Chondrocyte (in vitro differentiated cells): ENCODE measurements at places on chromosomes 4 and X.

GRCh38 chr4:174216799-174217272, 66.6 kb downstream of the FBXO8 start:
- DNase-seq = peak; percentile 41

DNA sequence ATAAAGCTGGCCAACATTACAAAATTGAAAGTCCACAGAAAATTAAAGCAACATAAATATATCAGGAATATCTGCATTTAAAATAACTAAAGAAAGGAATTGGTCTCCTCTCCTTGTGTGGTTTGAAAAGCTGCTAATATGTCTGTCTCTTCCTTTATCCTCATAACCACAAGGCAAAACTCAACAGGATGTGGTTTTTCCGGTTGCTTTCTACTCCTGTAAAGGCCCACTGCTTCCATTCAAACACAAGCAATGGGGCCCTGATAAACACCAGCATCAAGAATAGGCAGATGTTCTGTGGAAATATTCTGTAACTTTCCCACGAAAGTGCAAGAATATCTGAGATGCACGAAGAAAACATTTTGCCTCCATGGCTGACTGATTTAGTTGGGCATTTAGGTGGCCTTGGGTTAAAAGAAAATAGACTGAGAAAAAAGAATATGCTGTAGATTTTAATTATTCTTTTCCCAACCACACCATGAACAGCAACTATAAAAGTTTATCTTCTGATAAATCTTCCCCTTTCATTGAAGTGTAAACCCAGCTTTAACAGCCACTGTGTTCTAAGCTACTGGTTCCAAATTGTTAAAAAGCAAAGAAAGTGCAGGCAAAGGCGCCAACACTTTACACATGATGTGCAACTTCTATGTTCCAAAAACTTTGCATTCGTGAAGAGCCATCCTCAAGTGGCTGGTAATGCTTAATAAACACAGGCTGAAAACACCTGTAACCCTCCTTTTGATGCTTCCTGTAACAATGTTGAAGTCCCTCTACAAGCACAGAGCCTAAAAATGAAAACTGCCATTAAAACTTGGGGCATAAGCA, 50.5 kb upstream of the NDST3 start:
- DNase-seq = no peak

DNA sequence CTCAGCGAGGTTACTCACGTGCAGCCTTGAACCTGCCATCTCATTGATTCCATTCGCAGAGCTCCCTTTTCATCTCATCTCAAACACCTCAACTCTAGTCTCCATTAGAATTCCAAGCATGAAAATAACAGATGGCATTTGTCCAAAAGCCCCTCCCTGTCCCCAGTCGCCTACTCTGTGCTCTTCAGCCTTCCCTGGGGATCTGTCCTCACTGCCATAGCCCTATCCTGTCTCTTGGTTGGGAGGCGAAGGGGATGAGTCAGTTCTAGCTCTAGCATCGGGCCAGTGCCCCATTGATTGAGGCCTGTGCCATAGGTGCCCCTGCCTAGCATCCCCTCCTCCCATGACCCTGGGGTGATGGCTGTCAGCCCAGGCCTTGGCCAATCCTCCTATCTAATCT, 134.0 kb upstream of the PJA1 start:
- no peak for DNase-seq

- no peak for DNase-seq
These were observed 513 bp downstream of the NHSL2 start for GRCh38 chrX:71910986-71911730.

DNA sequence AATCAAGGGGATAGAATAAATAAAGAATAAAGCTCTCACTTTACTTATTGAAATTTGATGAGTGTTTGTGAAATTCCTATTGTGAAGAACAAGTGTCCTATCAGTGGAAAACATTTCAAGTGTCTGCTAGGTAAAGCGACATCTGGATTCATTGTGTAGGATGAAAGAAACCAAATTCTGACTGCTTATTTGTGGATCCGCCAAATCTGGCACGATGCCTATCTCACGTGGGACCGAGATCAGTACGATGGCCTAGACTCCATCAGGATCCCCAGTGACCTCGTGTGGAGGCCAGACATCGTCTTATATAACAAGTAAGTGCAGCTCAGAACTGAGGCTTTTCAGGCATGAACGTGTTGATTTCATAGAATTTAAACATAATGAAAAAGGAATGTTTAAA, 1.9 kb downstream of the CHRNA9 start:
- DNase-seq = no peak

DNA sequence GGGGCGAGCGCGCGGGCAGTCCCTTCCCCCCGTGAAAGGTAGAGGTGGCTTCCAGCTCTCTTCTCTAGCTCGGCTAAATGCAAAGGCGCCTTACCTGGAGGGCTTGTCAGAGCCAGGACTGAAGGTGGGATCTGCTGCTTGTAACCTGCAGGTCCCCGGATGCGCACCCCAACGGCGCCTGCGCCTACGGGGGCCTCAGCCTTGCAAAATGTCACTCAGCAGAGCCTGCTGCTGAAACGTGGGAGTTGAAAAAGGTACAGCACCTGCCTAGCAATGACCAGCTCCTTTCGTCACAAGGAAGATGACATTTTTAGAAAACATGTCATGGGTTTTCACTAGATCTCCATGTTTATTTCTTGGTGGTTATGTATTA, 583 bp downstream of the ABHD18 start:
- no peak for DNase-seq

DNA sequence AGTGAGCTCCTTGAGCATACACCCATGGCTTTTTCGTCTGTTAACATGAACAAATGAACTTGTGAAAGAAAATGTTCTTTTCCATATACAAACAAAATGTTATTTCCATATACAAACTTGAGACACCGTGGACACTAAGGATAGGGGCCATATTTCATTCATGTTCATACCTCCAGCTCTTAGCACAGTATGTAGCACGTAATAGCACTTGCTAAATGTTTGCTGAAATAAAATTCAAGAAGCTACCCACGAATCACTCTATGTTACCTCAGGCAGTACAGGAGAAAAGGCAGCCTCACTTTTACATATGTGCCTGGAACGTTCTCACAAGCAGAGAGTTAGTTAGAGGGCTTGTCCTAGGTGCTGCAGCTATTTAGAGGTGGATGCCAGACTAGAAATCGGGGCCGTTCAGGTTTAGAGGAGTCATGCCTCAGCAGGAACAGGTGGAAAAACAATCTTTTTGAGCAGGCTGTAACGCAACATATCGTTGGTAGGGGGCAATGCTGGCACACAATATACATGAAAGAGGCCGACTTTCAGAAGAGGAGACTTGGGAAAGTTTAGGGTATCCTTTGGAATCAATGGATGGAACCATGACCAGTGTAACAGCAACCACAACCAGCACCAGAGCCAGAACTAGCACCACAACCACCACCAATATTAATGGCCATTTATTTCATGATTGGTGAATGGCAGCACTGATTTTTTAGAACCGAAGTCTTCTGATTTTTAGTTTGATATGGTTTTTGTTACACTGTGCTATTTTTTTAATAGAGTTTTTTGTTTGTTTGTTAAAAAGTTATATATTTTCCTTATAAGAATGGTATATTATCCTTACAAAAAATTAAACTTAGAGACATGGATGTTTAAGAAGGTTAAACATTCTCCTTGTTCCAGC, 14.8 kb upstream of the PAQR3 start:
- no peak for DNase-seq

DNA sequence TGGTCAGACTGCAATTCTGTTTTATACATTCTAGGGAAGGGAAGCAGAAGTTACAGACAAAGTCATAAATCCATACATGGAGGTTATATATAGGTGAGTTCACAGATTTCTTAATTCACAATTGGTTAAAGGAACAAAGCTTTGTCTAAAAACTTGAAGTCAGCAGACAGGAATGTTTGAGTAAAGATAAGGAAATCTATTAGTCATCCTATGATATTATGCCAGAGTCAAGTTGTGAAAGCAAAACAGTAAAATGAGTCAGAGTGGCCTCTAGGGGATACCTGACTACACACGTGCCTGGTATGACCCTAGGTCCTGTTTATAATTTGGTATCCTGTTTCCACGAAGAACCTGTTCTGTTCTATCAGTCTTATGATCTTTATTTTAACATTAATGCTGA, 31.5 kb downstream of the ACTRT1 start:
- no peak for DNase-seq

GRCh38 chrX:136322064-136322463, 21.3 kb downstream of the ADGRG4 start:
- DNase-seq = no peak

GRCh38 chr4:166538491-166539005, 665.5 kb downstream of the TLL1 start:
- DNase-seq = no peak

- no peak for DNase-seq
These were observed 4.0 kb downstream of the HAND2 start for GRCh38 chr4:173526027-173526482.

- no peak for DNase-seq
These were observed 25.9 kb upstream of the FGFR3 start for GRCh38 chr4:1767061-1767769.

DNA sequence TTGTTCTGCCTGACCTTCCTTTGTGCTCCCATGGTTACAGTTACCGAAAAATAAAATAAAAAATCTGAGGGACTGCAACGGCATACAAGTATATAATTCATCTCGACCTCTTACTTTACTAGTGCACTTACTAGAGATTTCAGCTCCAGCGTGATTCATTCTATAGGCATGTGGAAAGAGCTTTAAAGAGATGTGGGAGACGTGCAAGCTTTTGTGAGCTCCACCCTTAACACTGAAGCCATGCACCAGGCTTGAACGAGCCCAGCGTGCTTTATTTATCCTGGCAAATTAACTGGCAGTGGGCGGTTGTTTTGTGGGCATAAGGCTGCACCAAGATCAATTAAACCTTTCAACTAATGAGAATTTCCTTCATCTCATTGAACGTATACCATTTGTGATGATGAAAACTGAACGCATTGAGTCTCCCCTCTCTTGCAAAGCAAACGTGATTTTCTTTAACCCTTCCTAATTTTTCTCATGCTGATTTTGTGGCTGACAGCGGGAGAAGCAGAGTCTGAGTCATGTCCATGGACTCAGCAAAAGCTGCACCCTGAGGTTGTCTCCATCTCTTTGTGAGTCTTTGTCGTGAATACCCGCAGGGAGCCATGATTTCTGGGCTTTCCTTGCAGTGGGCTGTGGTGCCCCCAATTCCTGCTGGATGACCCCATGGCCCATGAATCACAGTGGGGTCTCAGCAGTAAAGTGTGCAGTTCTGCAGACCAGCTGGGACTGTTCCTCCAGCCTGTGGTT, 60.1 kb downstream of the MXRA5 start:
- no peak for DNase-seq

DNA sequence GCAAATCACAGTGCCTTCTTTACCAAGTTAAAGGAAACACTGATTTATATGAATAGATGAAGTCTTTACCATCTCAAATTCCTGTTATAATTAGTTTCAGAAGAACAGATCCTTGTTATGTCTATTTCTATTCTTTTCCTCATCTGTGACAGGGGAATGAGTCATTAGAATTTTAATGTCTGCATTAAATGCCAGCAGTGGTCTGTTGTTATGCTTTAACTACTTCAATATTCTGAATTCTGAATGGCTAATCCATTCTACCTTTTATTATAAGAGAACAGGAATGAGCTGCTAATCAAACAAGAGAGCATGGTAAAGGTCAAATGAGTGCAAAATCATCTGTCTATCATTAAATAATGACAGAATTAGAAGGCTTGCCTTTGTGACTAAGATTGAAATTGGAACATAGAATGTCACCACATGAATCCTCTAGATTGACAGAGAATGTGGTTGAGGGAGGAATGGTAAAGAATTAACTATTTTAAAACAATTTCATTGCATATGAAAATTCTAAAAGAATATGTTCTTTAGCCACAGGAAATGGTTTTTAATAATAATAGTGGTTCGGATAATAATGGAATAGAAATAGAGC, 935.5 kb downstream of the ADGRL3 start:
- no peak for DNase-seq

- DNase-seq = no peak
These were observed 104.0 kb upstream of the MBNL3 start for GRCh38 chrX:132592880-132593279.
